ENCODE measurements at places on chromosomes 3 and 15. TPM values are rescaled to one million over a fixed set of nuclear protein-coding genes. Genes with fewer than 3 reads are reported as not detected.

DGKG gene
- total RNA-seq: 0.37 TPM

SLC2A2 gene
- total RNA-seq: not detected

A4GNT gene
- total RNA-seq: not detected

KIF9 gene
- 4.2 TPM for total RNA-seq

RTP1 gene
- total RNA-seq: 0.43 TPM

TRPM1 gene
- total RNA-seq: not detected

GOLGA8J gene
- not detected for total RNA-seq

CKMT1A gene
- 1.7 TPM for total RNA-seq

REC114 gene
- not detected for total RNA-seq

MESP1 gene
- total RNA-seq: not detected

FGD5 gene
- 0.25 TPM for total RNA-seq

TTLL13 gene
- not detected for total RNA-seq

TCF12 gene
- total RNA-seq: 130 TPM

DZIP3 gene
- 89.0 TPM for total RNA-seq

XRN1 gene
- 23.0 TPM for total RNA-seq

FETUB gene
- total RNA-seq: not detected

COPS2 gene
- 86.2 TPM for total RNA-seq

GOLGA6L4 gene
- total RNA-seq: 0.19 TPM

Measured in neural progenitor cell (in vitro differentiated cells).